ENCODE measurements at places on chromosomes 2 and 18.
A peak's percentile ranks its signal among the peaks of the same experiment; 100 is the strongest.

DNA sequence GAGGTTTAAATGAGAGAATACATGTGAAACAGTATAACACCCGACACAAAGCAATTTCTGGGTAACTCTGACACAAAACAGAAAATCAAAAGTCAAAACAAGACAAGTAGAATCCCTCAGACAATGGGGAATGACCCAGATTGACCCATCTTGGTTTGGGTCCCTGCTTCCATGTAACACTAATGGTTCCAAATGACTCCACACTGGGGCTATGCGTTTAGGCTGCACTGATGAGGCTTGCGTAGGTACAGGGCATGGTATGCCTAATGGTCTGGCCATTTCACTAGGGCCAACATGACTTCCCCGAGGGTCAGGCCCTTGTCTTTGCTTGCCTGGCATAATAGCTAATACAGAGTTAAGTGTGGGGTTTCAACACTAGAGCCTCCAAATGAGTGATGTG lies 27.2 kb upstream of the NFE2L2 start:
- no peak for DNase-seq

DNA sequence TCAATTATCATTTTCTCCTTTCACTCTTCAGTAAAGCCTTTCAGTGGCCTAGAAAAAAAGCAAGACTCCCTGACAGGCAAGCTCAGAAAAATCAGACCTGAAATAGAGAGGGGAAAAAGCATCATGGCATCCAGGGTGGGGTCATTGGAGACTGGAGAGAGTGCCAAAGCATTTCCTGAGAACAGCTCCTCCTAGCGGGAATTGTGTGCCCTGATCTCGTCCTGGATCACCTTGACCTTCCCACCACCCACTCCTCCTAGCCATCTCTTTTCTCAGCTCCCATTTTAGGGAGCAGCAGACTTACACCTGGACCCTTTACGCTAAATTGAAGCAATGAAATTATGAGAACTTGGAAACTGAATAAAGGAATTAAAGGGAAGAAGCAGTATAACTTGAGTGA lies 176.6 kb downstream of the VWC2L start:
- DNase-seq = no peak

DNA sequence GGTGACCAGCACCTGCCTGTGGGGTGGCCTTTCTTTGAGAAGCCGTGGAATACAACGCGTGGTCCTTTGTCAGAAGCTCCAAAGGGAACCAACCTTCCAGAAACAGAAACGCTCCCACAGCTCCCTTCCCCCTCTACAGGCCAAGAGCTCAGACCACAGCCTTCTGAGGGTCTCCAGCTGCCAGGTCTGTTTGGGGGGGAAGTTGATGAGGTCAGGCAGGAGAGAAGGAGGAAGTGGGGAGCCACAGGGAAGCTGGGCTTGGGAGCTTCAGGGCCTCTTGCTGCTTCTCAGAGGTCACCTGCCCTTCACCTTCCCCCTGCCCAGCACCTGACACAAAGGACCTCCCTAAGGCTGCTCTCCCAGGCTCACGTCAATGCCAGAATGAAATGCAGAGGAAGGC lies 287.7 kb upstream of the ID2 start:
- DNase-seq = no peak

DNA sequence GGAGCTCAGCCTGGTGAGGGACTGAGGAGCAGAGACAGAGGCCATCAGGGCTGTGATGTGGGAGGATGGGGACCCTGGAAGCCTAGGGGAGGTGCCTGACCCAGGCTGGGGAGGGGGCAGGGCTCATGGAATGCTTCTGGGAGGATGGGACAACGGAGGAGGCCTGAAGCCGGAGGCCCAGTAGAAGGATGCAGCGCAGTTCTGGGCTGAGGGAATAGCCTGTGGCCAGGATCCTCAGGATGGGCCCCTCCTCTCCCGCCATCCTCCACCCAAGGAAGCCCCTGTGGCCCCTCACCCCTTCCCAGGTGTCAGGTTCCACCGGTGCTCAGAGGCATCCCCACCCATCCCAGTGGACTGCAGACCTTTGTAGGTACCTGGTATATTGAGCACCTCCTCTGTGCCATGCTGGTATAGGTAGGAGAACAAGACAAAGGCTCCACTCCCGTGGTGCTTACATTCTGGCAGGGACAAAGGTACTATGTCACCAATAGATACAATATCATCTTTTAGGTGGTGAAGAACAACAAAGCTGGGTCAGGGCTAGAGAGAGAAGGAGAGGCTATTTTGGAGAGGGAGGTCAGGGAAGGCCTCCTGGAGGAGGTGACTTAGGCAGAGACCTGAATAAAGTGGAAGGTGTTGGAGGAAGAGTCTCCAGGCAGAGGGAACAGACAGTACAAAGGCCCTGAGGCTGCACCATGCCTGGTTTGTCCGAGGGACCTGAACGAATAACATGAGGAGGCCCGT lies 2.7 kb downstream of the ZAP70 start:
- no peak for DNase-seq

DNA sequence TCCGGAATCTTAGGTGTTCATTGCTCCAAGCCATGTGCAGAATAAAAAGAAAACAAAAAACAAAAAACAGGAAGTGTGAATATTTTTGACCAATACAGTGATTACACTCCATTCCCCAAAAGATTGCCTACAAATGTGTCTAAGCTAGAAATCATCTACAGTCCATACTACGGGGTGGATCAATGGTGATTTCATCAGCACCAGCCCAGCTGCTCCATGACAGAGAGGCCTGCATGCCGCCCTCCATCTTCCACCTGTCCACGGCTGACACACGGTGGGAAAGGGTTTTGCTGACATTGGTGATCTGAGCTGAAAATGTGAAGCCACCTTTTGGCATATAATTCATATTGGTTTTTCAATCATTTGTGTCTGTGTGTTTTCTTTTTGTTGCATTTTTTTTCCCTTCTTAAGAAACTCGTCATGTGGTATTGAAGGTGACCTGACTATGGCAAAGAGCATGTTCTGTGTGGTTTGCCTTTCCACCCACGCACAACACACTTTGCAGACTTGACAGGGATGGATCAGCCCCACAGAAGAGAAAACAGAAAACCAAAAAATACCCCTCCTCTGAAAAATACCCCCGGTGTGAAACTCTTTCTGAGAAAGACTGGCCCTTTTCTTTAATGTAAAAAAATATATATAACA lies 533.1 kb downstream of the RNF144A start:
- DNase-seq = no peak

GRCh38 chr2:223100061-223100511 lies 48.1 kb downstream of the KCNE4 start:
- no peak for DNase-seq

GRCh38 chr2:28366496-28367282 lies 26.0 kb upstream of the FOSL2 start:
- DNase-seq = no peak

DNA sequence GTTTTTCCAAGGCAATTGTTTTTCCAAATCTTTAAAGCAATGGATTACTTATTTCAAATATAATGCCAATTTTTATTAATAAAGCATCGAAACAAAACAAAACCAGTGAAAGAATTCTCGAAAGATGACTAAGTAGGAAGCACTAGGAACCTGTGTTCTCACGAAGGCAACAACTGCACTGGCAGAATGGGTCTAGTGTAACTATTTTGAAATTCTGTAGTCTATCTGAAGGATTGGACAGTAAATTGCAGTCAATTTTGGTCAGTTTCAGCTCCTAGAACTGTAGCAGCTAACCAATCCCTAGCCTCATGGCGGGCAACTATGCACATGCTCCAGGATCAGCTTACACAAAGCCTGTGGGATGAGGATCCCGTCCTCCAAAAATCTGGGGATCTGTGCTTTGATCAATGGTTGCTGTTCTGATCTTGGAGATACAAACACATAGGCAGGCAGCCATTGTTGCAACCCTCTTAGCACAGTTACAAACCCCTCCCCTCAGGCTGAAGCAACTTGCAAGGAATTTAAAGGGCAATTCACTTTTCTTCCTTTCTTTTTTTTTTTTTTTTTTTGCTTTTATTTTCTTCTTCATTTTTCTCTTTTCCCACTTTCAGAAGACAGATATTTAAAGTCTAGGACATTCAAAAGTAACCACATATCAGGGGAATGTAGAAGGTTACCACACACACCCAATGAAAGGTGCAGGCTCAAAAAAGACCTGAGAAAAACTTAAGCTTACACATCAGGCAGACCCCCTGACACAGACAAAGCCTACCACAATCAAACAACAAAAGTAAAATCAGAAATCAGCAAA lies 147.6 kb downstream of the THADA start:
- DNase-seq = no peak

DNA sequence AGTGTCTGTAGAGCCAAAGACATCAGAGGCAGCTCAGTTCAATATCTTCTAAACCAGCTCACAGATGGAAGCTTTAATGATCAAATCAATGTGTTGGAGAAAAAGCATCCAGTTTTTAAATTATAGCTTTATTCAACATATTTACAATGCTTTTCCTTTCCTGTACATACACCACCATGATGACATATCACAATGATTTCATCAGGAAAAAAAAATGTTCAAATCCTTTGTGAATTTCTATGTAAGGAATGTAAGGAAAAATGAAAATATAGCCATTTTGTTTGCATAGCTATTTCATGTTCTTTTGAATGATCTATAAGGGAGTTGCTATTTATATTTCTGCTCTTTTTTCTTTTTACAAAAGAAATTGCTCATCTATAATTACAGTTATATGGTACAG lies 134.7 kb upstream of the CDH20 start:
- no peak for DNase-seq

DNA sequence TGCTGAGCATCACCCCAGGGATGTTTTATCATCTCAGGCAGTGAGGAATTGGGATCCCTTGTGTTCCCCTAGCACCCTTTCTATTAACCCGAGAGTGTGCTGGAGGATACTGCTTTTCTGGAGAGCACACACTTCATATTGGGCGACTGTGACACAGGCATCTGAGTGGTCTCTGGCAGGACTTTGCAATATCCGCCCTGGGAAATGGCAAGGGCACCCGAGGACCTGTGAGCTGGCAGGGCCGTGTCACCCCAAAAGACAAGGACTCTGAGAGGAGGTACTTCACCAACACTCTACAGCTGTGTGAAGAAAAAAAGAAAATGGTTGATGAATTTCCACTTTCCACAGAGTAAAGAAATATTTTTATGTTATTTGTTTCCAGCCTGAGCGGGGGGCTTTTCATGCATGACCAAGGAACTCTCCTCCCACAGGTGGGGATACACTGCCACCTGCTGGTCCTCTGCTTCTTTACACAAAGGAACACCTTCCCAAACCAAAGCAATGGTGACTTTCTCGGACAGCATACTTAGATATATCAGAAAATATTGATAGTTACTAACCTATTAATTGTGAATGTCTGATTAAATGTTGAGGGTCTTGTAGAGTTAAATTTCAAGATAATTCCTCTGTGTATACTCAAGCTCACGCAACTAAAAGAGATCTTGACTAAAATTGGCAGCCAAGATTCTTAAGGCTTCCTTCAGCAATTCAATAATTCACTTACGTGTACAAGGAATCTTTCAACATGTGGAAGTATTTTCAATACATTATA lies 45.9 kb upstream of the REG3G start:
- peak; percentile 38 for DNase-seq

- DNase-seq = no peak
These were observed 19.8 kb downstream of the SPIRE1 start for GRCh38 chr18:12637901-12638643.

DNA sequence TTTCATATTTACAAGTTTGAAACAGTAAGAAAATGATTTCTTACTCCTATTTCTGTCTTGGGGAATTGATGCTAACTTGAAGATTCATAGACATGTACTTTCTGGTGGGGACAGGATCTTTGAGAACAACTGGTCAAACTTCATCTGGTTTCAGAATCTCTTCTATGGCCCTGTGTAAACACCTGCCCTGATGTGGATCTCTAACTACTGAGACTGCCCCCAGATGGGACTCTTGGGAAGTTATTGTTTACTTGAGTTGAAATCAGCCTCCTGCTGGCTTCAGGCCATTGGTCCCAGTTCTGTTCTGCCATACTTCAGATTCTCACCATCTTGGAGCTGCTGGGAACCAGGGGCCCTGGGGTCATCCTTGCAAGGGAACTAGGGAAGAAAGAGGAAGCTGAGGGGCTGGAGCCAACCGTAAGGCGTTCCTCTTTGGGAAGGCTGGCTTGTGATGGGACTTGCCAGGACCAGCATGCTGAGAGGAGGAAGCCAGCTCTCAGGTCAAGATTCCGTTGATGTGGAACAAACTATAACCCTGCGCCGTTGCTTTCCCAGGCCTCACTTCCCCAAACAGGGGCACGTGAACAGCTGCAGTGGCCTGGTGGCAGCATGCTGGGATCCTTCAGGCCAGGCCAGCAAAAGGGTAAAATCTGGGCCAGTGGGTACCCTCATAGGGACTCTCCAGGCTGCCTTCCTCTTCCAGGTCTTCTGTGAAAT lies 135.5 kb upstream of the CXCR4 start:
- no peak for DNase-seq

- DNase-seq = no peak
These were observed 11.5 kb downstream of the TNFRSF11A start for GRCh38 chr18:62336618-62337017.

- DNase-seq = no peak
These were observed 56.9 kb upstream of the ALKAL2 start for GRCh38 chr2:344811-345210.

DNA sequence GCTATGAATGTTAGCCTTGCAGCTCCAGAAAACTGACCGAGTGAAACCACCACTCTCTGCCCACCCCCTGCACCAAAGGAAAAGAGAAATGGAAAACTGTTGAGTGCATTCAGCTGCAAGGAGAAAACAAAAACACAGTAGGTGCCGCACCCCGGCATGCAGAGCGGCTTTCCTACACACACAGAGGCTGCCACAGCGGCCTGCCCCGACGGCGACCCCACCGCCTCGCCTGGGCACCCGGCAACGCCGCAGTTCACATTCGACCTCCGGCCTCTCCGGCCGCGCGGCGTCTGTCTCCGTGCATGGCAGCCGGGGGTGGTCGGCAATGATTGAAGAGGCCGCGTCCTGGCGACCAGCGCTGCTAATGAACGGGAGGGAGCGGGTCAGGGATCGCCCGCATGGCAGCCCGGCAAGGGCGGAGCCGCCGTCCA lies 417.1 kb upstream of the SALL3 start:
- no peak for DNase-seq

DNA sequence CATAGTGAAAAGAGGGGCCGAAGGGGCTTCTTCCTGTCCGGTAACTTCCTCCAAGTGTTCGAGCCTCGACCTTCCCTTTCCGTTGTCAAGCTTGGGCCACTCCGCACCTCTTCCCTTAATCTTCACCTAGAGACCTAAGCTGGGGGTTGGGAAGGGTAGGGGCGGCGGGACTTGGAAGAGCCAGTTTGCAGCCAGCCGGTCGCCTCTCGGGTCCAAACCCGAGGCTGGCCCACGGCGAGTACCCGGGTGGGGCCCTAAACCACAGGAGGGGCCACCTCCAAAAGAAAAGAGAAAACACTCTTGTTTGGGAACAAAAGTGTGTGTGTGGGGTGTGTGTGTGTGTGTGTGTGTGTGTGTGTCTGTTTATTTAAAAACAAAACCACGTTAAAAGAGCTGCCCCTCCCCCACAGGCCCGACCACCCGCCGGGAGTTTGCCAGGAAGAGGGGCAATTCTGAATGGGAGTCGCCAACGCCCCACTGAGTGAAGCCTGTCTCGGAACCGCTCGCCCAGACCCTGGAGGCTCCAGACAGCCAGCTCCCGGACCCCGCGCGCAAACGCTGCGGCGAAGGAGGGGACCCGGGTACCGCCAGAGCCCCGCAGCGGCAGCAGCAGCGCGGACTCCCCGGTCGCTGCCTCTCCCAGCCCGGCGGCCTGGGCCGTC lies 488 bp upstream of the RHOB start:
- no peak for DNase-seq

- no peak for DNase-seq
These were observed 73.9 kb downstream of the LBH start for GRCh38 chr2:30305235-30305634.
